Activated effector memory CD4-positive, alpha-beta T cell treated with anti-CD3 and anti-CD28 coated beads, Interleukin-2, amount 50 U/mL, for 16 hours (primary cell): ENCODE measurements at places on chromosomes 16 and 17.

GRCh38 chr16:87816507-87817100, 50.8 kb upstream of the KLHDC4 start:
- no peak for DNase-seq

DNA sequence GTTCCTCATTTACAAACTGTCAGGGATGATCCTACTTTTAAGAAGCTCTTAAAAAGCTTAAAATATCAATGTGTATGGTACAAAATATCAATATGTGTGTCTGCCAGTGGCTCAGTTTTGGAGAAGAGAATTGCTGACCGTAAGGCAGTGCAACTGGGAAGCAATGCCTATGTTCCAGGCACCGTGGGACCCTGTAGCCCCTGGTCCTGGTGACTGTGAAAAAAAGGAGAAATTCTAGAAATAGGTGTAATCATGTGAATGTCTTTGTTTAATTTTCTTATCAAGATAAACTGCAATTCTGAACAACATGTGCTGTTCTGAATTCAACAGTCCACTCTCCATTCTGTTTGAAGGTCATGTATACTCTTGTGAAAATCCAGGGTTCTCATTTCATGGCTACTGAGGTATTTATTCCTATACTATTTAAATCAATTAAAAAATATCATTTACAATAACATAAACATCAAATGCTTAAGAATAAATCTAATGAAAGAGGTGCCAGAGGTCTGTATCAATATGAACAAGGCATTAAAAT, 9.4 kb upstream of the HP start:
- no peak for DNase-seq

DNA sequence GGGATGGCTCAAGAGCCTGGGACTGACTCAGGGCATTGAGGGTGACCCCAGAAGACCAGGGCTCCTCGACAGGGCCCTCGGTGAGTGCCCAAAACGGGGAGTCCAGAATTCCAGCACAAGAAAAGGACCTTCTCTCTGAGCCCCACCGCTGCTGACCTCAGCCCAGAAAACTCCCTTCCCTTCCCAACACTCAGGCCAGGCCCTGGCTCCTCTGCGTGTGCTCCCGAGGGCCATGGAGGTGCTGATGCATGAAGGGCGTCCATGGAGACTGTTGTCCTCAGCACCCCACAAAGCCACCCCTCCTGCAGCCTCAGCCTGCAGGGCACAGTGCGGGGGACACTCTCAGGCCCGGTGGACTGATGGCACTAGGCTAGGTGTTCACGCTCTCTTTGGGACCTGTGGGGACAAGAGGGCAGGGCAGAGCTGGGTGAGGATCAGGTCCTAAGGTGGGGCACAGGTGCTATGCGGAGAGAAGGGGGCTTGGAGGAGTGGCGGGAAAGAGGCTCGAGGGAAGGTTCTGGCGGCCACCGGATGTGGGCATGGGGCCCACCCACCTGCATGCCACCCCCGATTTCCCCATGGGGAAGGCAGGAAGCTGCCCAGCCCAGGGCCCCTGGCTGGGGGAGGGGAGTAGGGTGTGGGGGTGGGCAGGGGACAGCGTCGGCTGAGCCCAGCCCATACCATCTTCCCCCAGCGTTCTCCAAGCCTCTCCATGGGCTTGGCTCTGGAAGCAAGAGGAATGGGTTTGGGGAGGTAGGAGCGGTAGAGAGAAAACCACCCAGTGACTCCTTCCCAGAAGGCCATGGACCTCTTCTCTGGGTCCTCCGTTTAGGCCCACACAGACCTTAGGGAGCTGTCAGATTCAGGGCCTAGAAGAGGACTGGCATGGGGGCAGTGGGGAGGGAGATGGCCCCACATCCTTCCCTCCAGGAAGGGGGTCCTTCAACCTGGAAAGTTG, 4.5 kb upstream of the TSPOAP1 start:
- DNase-seq: peak; percentile 84

DNA sequence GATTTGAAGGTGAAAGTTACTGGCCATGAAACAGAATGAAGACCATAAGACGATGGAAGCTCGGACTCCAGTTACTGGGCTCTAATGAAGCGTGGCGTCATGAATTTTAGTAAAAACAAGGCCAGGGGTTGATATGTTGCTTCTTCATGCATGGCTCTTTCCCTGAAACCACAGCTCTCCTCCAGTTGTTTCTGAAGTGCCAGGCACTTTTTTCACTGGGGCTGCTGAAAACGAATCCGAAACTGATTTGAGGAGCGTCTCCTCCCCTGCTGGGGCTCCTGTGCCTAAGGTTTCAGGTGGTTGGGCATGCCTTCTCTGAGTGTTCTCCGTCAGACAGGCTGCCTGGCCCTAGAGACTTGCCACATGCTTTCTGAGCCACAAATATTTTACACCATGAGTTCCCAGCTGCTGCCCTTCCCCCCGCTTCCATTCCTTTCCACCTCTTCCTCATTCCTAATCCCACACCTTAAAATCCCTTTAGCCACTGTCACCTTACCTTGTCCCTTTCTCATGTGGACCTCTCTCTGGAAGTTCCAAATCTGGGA, 3.7 kb upstream of the MYL4 start:
- DNase-seq: peak; percentile 87

DNA sequence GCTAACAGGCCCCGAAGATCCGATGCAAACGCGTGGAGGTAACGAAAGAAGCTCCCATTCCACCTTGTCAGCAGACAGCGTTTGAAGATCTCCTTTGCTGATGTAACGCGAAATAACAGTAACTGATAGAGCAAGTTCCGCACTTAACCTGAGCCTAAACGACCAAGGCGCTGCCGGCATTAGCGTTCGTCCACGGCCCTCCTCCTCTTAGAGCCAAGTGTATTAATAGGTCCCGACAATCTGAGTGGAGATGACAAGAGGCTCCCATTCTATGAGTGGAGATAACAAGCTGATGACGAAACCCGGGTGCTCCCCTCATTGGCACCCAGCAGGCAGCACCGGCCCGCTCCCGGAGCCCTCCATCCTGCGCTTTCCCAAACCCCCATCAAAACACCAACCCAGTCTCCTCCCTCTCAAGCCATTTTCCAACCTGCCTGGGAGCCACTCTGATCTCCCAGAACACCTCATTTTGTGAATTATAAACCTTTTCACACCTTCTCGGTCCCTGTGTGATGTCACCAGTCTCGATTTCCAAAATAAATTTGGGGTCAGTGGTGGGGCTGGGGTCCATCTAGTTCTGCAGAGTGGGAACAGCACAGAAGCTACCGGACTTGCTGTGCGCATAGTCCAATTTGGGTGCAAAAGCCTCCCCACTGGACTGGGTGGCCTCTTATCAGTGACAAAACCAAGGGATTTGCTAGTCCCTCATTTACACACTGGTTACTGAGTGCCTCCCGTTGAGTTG, 35.4 kb upstream of the ARL4D start:
- no peak for DNase-seq

GRCh38 chr17:39002991-39003715, 36.0 kb upstream of the FBXO47 start:
- peak; percentile 76 for DNase-seq

GRCh38 chr16:5234295-5235050, 136.9 kb upstream of the EEF2KMT start:
- no peak for DNase-seq

GRCh38 chr17:9875441-9875840, 29.6 kb downstream of the RCVRN start:
- no peak for DNase-seq
